Activated naive CD8-positive, alpha-beta T cell treated with anti-CD3 and anti-CD28 coated beads, Interleukin-2, amount 10 ng/mL, durations not matched to agents 7 days and 5 days (primary cell): ENCODE measurements at places on chromosomes 11 and 22. TPM values are rescaled to one million over a fixed set of nuclear protein-coding genes. Genes with fewer than 3 reads are reported as not detected.

The NLRP14 gene
- total RNA-seq, result not detected

GRCh38 chr22:17906978-17907747, 117.2 kb downstream of the MICAL3 start:
- peaks cover 2% of the 10 kb centered on the region for H3K4me1 ChIP-seq
- no peak overlapping the region for H3K27ac ChIP-seq
- no peak for DNase-seq
- H3K27me3 ChIP-seq, result no peaks in the 10 kb centered on the region

- H3K4me3 ChIP-seq, result no peak overlapping the region
- no peak overlapping the region for H3K27ac ChIP-seq
- DNase-seq, result no peak
Measured at GRCh38 chr22:33891992-33892391, 28.3 kb downstream of the LARGE1 start.

- peaks cover 35% of the 10 kb centered on the region for H3K36me3 ChIP-seq
- no peaks in the 10 kb centered on the region for H3K27me3 ChIP-seq
- H3K4me3 ChIP-seq, result no peak overlapping the region
- peaks cover 57% of the 10 kb centered on the region for H3K4me1 ChIP-seq
Measured at GRCh38 chr11:47986219-47986618, 5.9 kb downstream of the PTPRJ start.

GRCh38 chr11:71252770-71253730, 673 bp upstream of the SHANK2 start:
- no peaks in the 10 kb centered on the region for H3K36me3 ChIP-seq
- no peak for DNase-seq
- H3K27ac ChIP-seq, result no peak overlapping the region
- H3K4me3 ChIP-seq, result no peak overlapping the region

GRCh38 chr22:30250661-30251267, 4.2 kb upstream of the LIF start:
- DNase-seq, result no peak
- H3K27ac ChIP-seq, result peak overlapping the region; percentile 93
- peaks cover 5% of the 10 kb centered on the region for H3K36me3 ChIP-seq
- H3K27me3 ChIP-seq, result no peaks in the 10 kb centered on the region
- H3K4me1 ChIP-seq, result peaks cover 45% of the 10 kb centered on the region

DNA sequence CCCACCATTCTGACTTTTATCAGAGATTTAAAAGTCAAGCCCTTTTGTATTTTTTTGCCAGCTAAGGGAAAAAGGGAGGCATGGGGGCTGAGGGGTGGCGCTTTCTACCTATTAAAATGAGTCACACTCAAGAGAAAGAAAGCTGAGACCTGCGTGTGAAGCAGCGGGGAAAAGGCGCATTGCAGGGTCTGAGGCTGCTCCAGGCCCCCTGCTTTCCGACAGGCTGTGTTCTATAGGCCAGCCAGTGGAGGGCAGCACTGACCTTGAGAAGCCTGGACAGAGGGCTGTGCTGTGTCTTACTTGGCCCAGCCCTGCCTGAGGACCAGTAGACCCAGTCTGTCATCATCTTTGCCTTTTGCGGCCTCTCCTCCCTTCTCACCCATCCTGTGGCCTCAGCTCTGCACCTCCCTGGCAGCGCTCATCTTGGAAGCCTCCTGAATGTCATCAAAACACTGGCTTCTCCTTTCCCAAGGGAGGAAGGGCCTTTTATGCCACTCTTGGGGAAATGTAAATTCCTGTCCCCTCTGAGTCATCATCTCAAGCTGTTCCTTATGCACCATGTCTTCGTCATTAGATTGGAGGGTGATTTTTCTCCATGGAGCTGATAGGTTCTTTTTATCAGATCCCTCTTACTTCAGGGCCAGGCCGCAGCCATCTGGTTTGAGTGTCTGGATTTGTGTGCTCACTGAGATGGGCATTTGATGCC, 12.6 kb upstream of the MAPK8IP1 start:
- no peaks in the 10 kb centered on the region for H3K4me1 ChIP-seq
- H3K4me3 ChIP-seq, result no peak overlapping the region
- H3K27me3 ChIP-seq, result no peaks in the 10 kb centered on the region
- H3K27ac ChIP-seq, result no peak overlapping the region
- peaks cover 12% of the 10 kb centered on the region for H3K36me3 ChIP-seq

GRCh38 chr11:104036588-104036987, at the start of gene DDI1:
DDI1 (plus strand) TSS chr11:104036640; CDS start chr11:104036823, 183 bp downstream.
- H3K36me3 ChIP-seq, result no peaks in the 10 kb centered on the region
- H3K4me3 ChIP-seq, result no peak within 1 kb of the TSS
- DNase-seq, result no peak
- no peaks in the 10 kb centered on the region for H3K4me1 ChIP-seq
- no peak within 1 kb of the TSS for H3K27ac ChIP-seq
- H3K27me3 ChIP-seq, result no peaks in the 10 kb centered on the region

The ANAPC15 gene
- 52.5 TPM for total RNA-seq
